ENCODE measurements at places on chromosomes 7 and 10.

GRCh38 chr7:149772956-149773434, 393 bp downstream of the ZNF467 start:
- no peak for DNase-seq

GRCh38 chr7:71221049-71221448, 89.1 kb downstream of the GALNT17 start:
- DNase-seq = no peak

DNA sequence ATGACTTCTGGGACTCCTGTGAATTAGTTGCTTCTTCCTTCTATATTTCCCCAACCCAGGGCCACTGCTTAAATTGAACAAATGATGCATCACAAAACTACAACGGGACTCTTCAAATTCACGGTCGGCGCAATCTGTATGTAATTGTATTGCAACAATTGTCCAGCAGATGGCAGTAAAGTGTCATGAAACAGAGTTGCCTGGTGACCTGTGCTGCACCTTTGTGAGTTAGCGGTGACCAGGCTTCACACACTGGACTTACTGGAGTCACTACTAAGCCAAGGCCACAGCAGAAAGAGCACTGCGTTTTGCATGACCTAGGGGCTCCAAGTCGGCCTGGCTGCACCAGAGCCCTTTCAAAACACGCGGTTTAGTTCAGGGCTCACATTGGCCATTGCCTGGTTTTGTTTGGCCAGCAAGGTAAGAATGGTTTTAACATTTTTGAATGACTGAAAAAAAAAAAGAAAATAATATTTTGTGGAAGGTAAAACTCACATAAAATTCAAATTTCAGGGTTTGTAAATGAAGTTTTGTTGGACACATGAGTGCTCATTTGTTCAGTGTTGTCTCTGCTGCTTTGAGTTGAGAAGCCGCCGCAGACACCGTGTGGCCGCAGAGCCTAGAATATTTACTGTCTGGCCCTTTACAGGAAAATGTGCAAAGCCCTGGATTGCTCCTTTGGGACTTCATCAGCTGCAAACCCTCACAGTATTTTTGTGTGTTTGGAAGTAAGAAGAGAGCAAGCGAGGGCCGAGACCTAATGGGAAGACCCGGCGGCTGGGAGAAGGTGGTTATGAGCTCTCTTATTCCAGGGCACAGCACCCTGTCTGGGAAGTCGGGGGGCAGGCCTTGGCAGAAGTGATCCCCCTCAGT, 23.2 kb upstream of the ZNF32 start:
- no peak for DNase-seq

- DNase-seq = no peak
Observed at GRCh38 chr10:33897291-33897752, 562.9 kb upstream of the NRP1 start.

- no peak for DNase-seq
Observed at GRCh38 chr7:3861386-3861785, 560.3 kb downstream of the SDK1 start.

GRCh38 chr10:114487815-114488536, 83.7 kb upstream of the AFAP1L2 start:
- no peak for DNase-seq

All from NCI-H2107 (cell line).